NCI-H446 treated with DMSO at 0.1 percent for 48 hours (cell line): ENCODE measurements at places on chromosomes 5 and 9.

GRCh38 chr5:14545862-14546261 lies 35.7 kb upstream of the OTULINL start:
- no peak for DNase-seq

DNA sequence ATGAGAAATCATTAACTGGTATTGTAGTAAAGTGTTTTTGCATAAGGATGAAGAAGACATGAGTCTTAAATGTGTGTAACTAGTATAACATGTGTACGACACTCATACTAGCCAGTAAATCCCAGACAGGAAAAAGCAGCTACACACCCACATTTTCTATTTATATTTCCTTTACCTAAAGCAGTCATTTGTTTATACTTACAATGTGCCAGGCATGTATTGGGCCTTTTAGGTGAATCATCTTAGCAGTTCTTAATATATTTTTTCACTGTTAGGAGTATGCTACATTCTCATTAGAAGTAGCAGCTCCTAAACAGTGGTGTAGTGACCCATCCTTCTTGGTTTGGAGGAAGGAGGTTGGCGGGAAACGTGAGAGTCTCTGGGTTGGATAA lies 55.8 kb upstream of the TMC1 start:
- DNase-seq = no peak

GRCh38 chr9:86352440-86353077 lies 1.7 kb downstream of the TUT7 start:
- DNase-seq = no peak

- no peak for DNase-seq
These were observed 194 bp upstream of the RXFP3 start for GRCh38 chr5:33936004-33936380.

- DNase-seq = no peak
These were observed 139.0 kb upstream of the GRIN3A start for GRCh38 chr9:101877439-101877838.

GRCh38 chr5:159749146-159749545 lies 167.1 kb upstream of the ADRA1B start:
- DNase-seq = no peak

DNA sequence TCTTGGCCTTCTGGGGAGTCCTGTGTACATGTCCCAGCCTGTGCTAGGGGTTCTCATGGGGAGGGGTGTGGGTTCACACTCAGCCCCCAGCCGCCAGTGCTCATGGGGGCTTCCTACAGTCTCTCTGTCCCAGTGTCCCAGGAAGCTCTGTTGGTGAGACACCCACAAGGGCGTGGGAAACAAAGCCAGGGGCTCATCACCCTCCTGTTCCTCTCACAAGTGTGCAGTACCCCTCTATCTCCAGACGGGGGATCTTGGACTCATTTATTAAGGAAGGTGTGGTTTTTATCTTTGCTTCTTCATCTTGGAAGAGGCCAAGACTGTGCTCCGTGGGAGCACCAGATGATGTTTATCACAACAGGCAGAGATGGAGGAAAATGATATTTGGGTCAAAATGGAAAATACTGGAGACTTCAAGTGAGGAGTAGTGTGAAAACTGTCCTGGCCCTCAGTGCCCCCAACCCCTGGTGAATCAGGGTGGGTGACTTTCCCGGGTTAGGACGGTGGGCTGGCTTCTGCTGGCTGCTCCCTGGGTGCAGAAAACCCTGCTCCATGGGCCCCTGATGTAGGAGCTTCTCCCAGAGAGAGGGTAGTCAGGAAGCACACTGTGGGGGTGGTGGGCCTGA lies 15.2 kb downstream of the TMEM171 start:
- DNase-seq = no peak

DNA sequence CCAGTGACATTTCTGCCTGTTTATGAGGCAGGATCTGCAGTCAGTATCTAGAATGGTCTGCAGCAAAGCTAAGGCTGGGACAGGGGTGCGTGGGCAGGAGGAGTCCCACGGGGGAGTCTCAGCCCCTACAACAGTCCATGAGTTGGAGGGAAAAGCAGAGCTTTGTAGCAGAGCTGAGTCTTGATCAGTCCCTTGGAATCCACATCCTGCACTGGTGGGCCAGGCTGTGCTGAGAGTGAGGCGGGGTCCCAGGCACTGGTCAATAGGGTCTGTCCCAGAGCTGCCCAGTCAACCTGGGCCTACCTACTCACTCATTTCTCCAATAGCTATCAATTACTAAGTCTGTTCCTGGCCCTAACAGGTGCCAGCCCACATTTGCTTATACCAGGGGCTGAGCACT lies 5.9 kb downstream of the ACSL6 start:
- no peak for DNase-seq

DNA sequence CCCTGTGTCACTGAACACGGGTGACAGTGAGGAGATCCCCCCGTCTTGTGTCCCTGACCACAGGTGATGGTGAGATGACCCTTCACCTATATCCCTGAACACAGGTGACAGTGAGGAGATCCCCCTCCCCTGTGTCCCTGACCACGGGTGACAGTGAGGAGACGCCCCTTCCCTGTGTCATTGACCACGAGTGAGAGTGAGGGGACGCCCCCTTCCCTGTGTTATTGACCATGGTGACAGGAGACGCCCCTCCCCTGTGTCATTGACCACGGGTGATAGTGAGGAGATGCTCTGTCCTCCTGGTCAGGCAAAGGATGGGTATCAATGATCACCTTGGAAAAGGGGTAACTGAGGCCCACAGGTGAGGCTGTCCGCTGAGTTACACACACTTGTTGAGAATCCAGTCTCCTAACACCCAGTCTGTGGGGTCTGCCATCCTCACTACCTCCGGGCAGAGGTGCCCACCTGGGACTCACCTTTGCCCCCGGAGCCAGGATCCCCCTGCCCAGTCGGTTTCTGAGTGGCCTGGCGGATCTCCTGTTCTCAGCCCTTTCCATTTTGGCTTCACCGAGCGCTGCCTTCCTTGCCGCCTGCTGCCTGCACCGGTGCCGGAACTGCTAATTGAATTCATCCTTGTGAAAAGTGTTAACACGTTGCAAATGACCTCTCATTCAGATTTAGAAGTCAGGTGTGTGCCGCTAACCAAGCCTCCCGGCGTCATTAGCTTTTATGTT lies 68.2 kb upstream of the BARHL1 start:
- no peak for DNase-seq

DNA sequence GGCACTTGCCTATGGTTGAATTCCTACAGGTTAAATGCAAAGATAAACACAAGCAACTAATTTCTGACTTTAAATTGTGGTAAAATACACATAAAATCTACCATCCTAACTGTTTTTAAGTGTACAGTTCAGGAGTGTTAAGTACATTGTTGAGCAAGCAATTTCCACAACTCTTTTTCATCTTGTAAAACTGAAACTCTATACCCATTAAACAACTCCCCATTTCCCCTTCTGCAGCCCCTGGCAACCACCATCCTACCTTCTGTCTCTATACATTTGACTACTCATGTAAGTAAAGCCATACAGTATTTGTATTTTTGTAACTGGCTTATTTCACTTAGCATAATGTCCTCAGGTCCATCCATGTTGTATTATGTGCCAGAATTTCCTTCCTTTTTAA lies 38.5 kb upstream of the STX17 start:
- DNase-seq = no peak

- DNase-seq = no peak
These were observed 178.7 kb downstream of the WDR70 start for GRCh38 chr5:37557734-37558293.

DNA sequence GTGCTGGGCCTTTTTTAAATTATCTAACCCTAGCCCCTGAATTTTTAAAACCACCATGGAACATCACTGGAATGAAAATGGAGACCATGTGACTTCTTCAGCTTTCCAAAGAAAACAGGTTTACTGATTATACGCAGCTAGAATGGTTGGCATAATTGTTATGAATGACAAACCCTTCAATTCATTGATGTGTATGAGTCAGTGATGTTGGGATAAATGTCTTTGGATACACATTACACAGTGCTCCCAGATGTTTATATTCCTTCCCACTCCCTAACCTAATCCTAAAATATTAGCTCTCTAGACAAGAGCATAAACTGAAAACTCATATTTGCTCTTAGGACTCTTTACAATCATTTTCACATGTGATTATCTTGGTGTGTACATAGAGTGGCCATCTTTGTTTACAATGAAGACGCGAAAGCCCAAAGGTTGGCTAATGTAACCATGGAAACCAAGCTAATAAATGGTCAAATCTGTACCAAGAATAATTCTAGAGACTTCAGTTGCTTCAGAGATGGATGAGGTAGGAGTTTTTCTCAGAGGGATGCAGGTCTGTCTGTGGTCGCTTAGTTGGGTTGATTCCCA lies 131.2 kb upstream of the HMHB1 start:
- DNase-seq = no peak

GRCh38 chr9:83544002-83544698 lies 5.9 kb upstream of the FRMD3 start:
- peak; percentile 53 for DNase-seq
